ENCODE measurements at places on chromosomes 16 and 17.
A peak's percentile ranks its signal among the peaks of the same experiment; 100 is the strongest.

- DNase-seq: no peak
These were observed at the start of gene ITGB4 for GRCh38 chr17:75720656-75721462. Gene ITGB4 (plus strand): TSS chr17:75721459. CDS start chr17:75724704, 3,245 bp downstream.

DNA sequence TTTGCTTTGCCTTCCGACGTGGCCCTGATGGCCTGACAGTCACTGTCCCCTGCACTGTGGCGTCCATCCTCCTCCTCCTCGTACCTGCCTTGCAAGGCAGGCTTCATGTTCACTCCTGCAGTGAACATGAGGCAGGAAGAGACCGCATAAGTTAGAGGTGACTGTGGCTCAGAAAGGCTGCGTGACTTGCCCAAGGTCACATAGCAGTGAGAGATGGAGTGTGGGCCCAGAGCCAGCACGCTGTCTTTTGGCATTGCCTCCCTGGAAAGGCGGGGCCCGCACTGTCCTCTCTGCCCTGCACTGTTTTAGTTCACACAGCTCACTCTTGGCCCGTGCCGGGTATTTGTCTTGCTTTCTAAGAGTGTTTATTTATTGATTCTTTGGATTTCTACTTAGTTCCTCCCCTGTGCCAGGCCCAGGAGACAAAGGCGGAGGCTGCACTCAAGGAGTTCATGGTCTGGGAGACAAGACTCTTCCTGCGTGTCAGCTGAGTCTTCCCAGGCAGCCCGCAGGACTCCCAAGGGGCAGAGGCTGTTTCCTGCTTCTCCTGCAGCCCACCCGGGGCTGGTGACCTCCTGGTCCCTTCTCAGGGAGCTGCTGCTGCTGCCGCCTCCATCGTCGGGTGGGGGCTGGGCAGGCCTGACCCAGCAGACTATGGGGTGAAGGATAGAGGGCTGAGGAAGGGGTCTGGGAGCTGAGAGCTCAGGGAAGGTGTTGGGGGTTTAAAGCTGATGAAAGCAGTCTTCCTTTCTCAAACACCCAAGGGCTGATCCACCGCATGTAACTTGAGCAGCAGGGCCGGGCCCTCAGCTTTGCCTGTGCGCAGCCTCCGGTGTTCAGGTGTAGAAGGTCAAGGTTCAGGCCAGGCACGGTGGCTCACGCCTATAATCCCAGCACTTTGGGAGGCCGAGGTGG lies 12.7 kb downstream of the CYGB start:
- DNase-seq: peak; percentile 79

DNA sequence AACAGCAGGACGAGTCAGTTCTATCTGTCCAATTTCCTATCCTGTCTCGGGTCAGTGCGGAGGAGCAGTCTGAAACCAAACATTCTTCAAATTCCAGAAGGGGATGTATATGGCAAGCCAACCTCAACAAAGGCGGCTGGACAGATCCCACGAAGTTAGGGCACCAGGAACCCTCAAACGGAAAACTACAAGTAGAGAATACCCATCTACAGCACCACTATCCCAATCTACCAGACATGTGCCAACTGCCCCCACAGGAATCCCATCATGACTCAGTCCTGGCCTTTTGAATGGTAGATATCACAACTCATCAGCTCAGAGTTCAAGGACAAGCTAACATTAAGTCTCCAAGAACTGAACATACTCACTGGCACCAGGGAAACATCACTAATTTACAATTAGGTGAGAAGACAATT lies 2.3 kb downstream of the NAT9 start:
- DNase-seq: peak; percentile 33

DNA sequence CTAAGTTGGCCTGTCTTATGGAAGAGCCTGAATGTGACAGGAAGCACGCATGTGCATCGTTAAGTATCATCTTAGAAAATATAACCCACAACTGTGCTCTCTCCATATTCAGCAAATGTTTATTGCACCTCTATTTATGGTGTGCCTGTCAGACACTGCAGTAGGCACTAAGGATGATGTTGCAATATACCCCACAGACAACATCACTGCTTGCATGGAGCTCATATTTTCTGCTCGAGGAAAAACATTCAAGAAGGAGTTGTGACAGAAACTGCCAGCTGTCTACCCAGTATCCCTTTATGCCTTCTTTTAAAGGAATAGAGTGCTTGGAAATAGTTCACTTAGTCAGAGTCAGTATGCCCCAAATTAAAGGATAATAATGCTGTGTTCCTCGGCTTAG lies 132.3 kb upstream of the RBFOX1 start:
- DNase-seq: no peak

- no peak for DNase-seq
These were observed 19.7 kb upstream of the SLC4A1 start for GRCh38 chr17:44287651-44288050.

- no peak for DNase-seq
These were observed 3.3 kb upstream of the CMTM1 start for GRCh38 chr16:66562986-66563385.

All from fibroblast of gingiva (primary cell).